HFFc6 (cell line): ENCODE measurements at places on chromosomes 3 and 15. TPM values are rescaled to one million over a fixed set of nuclear protein-coding genes. Genes with fewer than 3 reads are reported as not detected.
A peak's percentile ranks its signal among the peaks of the same experiment; 100 is the strongest.

Gene WNT7A
- total RNA-seq: not detected in 2 replicates

Gene TRH
- total RNA-seq: not detected in 3 replicates

Gene SAXO2
- 1.1 to 1.4 TPM (median 1.3 TPM) in 3 replicates for total RNA-seq

Gene COMMD2
- total RNA-seq: 27.0 to 33.4 TPM (median 32.9 TPM) in 3 replicates

Gene POC1A
- total RNA-seq: 11.0 to 21.5 TPM (median 18.9 TPM) in 3 replicates

Gene GP5
- total RNA-seq: not detected in 2 replicates

- no peak overlapping the region for H3K4me3 ChIP-seq
- DNase-seq: peak; percentile 50
- no peaks in the 10 kb centered on the region for H3K36me3 ChIP-seq
These were observed 4.3 kb upstream of the MTFMT start for GRCh38 chr15:65033659-65034269.

- H3K4me3 ChIP-seq: no peak overlapping the region
- H3K36me3 ChIP-seq: no peaks in the 10 kb centered on the region
- H3K4me1 ChIP-seq: no peaks in the 10 kb centered on the region
- H3K27ac ChIP-seq: no peak overlapping the region
These were observed 507.4 kb downstream of the TAFA4 start for GRCh38 chr3:68424796-68425460.

DNA sequence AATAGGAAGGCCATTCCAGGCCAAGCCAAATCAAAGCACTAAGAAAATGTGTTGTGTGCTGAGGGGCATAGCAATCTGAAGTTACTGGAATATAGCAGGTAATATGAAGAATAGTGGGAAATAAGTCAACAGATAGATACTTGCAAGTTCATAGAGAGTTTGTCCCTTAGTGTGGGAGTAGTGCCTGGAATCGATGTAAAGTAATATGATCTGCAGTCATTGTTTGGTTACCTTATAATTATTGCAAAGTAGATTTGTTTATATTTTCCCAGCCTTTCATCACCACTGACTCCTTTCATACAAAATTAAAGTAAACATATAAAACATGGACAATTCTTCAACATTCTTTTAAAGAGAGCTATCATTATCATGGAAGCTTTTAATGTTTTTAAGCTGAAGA lies 420.9 kb upstream of the NECTIN3 start:
- peaks cover 23% of the 10 kb centered on the region for H3K4me1 ChIP-seq
- H3K27me3 ChIP-seq: no peaks in the 10 kb centered on the region
- no peak overlapping the region for H3K27ac ChIP-seq
- H3K36me3 ChIP-seq: no peaks in the 10 kb centered on the region

DNA sequence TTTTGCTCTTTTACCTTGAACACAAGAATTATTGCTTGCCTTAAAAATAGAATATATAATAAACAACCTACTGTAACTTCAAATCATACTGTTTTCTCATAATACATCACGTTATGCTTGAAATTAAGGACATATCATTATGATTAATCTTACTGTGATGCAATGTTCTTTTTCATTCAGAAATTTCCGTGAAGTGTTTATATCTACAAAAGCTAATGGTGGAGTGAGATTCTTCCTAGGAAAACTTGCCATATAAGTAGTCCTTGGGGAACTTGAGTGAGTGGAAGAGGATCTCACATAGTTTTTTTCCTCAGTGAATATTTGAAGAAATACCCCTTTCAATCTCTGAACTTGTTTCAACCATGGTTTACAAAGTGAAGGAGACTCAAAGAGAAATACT lies 498.7 kb upstream of the CBLB start:
- H3K4me3 ChIP-seq: no peak overlapping the region
- H3K4me1 ChIP-seq: peaks cover 12% of the 10 kb centered on the region; the same call in 1 of the 2 replicates
- DNase-seq: no peak
- H3K36me3 ChIP-seq: no peaks in the 10 kb centered on the region
- no peak overlapping the region for H3K27ac ChIP-seq

GRCh38 chr3:196537319-196537984 lies 22.3 kb upstream of the SMCO1 start:
- H3K4me3 ChIP-seq: no peak overlapping the region
- H3K27me3 ChIP-seq: peaks cover 6% of the 10 kb centered on the region
- H3K36me3 ChIP-seq: no peaks in the 10 kb centered on the region
- no peaks in the 10 kb centered on the region for H3K4me1 ChIP-seq
- no peak overlapping the region for H3K27ac ChIP-seq
- no peak for DNase-seq

DNA sequence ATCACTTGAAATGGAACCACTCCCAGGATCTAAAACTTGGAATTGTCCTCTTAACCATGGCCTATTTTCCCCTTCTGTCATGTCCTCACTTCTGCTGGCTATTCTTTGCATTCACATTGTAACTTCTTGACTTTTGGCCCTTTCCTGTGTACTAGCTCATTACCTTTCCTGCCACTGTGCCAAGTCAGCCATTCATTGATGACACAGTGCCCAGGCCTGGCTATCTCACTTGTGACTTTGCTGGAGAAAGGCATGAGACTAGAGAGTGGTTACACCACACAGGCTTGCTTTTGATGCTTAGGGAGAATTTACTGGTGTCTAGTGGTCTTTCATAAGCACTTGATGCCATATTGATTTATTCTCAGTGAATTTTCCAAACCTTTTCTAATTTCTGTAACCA lies 101.1 kb downstream of the NR1D2 start:
- DNase-seq: no peak
- H3K27me3 ChIP-seq: peaks cover 5% of the 10 kb centered on the region; the same call in 1 of the 2 replicates
- H3K4me1 ChIP-seq: peaks cover 17% of the 10 kb centered on the region
- H3K36me3 ChIP-seq: no peaks in the 10 kb centered on the region

- H3K4me1 ChIP-seq: no peaks in the 10 kb centered on the region
- no peak overlapping the region for H3K27ac ChIP-seq
- H3K27me3 ChIP-seq: peaks cover 4% of the 10 kb centered on the region; the same call in 1 of the 2 replicates
- no peak overlapping the region for H3K4me3 ChIP-seq
- no peaks in the 10 kb centered on the region for H3K36me3 ChIP-seq
These were observed 15.3 kb downstream of the CCR8 start for GRCh38 chr3:39344746-39345344.

DNA sequence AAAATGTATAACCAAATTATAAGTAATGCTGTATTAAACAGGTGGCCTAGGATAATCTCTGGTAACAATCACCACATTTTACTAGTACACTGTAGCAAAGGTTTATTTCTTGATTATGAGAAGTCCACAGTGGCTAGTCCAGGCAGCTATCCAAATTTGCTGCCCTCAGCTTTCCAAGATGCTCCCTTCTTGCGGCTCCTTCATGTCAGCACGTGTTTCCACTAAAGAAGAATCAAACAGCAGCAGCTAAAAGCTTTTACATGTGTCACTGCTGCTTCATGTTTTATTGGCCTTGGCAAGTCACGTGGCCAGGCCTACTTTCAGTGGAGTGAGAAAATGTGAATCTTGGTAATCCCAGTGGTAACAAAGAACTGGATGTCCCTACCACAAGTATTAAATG lies 5.6 kb upstream of the RBMS3 start:
- DNase-seq: peak; percentile 18
- peaks cover 22% of the 10 kb centered on the region for H3K4me1 ChIP-seq
- H3K27ac ChIP-seq: no peak overlapping the region
- H3K36me3 ChIP-seq: no peaks in the 10 kb centered on the region
- H3K4me3 ChIP-seq: no peak overlapping the region

DNA sequence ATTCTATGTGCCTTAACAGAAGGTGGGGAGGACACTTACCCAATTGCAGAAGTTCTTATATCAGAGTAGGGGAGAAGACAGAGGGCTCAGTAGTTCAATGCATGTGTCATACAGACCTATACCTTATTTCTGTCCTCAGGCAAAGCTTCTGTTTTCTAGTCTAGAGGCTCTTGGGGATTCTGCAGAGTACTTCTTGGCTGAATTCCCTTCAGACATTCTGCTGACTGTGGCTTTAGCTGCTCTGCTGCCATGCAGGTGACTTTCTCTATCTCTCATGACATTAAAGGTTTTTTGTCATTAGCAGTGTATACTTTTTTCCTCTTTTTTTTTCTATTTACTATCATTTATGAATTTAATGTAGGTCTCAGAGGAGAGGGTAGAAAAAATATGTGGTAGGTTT lies 172.8 kb upstream of the PLSCR5 start:
- DNase-seq: no peak
- no peak overlapping the region for H3K4me3 ChIP-seq
- no peaks in the 10 kb centered on the region; the same call in 1 of the 2 replicates for H3K27me3 ChIP-seq
- peaks cover 49% of the 10 kb centered on the region for H3K4me1 ChIP-seq
- H3K27ac ChIP-seq: no peak overlapping the region

DNA sequence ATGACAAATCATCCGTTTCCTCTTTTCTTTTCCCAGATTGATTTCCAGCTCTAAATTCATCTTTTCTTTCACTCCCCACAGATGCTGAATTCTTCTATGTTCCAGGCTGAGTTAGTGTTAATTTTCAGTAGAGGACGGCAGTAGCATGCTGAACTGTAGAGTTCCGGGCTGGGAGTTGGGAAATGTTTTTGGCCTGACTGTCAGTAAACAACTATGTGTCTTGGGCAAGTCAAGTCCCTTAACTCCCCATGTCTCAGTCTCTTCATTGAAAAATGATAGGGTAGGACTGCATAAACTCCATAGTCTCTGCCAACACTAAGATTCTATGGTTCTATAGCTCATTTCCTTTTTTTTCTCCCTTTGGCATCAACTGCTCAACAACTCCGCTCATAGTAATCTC lies 333.9 kb downstream of the TIGIT start:
- peaks cover 3% of the 10 kb centered on the region; the same call in 1 of the 2 replicates for H3K27me3 ChIP-seq
- H3K4me1 ChIP-seq: peaks cover 60% of the 10 kb centered on the region
- peak overlapping the region; percentile 63 for H3K27ac ChIP-seq
- no peak overlapping the region for H3K4me3 ChIP-seq

GRCh38 chr3:197001106-197001971 lies 28.3 kb downstream of the MELTF start:
- H3K27ac ChIP-seq: peak overlapping the region; percentile 75
- H3K36me3 ChIP-seq: no peaks in the 10 kb centered on the region
- peaks cover 2% of the 10 kb centered on the region for H3K27me3 ChIP-seq

GRCh38 chr3:134721214-134721613 lies 70.4 kb upstream of the KY start:
- no peak overlapping the region for H3K4me3 ChIP-seq
- peaks cover 11% of the 10 kb centered on the region for H3K27me3 ChIP-seq
- no peaks in the 10 kb centered on the region for H3K36me3 ChIP-seq
- no peak overlapping the region for H3K27ac ChIP-seq
- H3K4me1 ChIP-seq: no peaks in the 10 kb centered on the region
- no peak for DNase-seq

- no peaks in the 10 kb centered on the region for H3K27me3 ChIP-seq
- H3K4me1 ChIP-seq: no peaks in the 10 kb centered on the region
- no peak overlapping the region for H3K4me3 ChIP-seq
- H3K27ac ChIP-seq: no peak overlapping the region
- no peak for DNase-seq
- H3K36me3 ChIP-seq: no peaks in the 10 kb centered on the region
These were observed 200.2 kb upstream of the LRRC3B start for GRCh38 chr3:26422415-26422814.

DNA sequence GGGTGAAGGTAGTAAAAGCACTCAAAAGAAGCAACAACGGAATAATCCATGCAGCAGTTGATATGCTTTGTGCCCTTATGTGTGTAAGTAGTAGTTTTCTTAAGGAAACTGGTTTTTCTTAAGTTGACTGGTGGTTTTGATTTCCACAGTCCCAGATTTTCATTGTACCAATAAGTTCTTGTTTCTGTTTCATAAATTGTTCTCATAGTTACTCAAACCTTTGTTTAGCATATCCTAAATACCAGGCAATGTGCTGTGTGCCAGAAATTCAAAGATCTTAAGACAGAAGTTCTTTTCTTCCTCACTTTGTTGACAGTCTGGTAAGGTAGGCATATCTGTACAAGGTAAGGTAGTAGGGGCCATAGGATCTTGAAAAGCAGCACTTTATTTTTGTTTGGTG lies 40.0 kb downstream of the DNAJC13 start:
- no peak overlapping the region for H3K4me3 ChIP-seq
- no peak for DNase-seq
- peak overlapping the region; percentile 54 for H3K27ac ChIP-seq
- peaks cover 6% of the 10 kb centered on the region for H3K4me1 ChIP-seq
- H3K27me3 ChIP-seq: no peaks in the 10 kb centered on the region

DNA sequence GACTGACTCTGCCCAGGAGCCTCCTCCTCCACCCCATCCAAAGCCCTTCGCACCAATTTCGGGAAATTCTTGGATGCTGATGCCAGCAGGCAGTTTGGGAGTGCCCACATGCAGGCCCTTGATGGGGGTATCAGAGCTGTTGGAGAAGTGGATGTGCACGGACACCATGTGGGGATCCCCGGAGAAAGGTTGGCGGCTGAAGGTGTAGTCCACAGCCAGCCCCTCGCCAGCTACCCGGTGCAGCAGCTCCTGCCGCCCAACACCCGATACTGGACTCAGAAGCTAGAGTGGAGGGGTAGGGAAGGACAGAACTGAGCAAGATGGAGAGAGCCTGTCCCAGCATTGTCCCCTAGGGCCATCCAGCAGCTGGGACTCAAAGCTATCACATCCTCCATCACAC lies 15.5 kb upstream of the CPEB1 start:
- no peak overlapping the region for H3K4me3 ChIP-seq
- no peaks in the 10 kb centered on the region for H3K4me1 ChIP-seq
- H3K27ac ChIP-seq: no peak overlapping the region
- peaks cover 6% of the 10 kb centered on the region for H3K27me3 ChIP-seq
- no peaks in the 10 kb centered on the region for H3K36me3 ChIP-seq

DNA sequence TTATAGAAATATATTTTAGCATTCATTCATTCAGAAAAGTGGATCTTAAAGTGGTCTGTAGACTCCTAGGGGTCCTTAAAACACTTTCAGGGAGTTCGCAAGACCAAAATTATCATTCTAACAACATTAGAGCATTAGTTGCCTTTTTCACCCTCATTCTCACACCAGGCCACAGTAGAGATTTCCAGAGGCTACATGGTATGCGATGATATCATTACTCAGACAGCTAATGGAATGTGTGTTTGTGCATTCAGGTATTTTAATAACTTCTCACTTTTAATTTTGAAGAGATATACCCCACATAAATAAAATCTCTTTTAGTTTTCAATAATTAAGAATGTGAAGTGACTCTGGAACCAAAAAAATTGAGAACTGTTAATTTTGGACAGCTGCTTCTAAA lies 206.9 kb downstream of the NSUN3 start:
- H3K4me1 ChIP-seq: no peaks in the 10 kb centered on the region
- no peak overlapping the region for H3K27ac ChIP-seq
- no peak overlapping the region for H3K4me3 ChIP-seq
- no peaks in the 10 kb centered on the region for H3K36me3 ChIP-seq
- DNase-seq: no peak

DNA sequence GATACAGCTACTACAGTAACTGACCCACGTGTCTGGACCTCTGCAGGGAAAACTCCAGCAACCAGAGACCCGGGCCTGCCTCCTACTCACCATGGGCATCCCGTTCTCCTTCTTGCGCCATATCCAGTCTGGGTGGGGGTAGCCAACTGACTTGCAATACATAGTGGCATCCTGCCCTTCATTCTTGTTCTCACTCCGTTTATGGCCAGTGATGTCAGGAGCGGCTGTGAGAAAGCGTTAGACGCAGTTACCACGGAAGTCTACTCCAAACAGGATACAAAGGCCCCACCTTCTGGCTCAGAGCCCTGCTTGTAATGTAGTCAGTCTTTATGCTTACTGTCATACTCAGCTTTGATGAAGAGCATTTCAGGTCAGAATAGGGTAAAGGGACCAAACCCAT lies 59.6 kb downstream of the NPTN start:
- DNase-seq: peak; percentile 70
- peaks cover 2% of the 10 kb centered on the region for H3K27me3 ChIP-seq
- H3K4me1 ChIP-seq: peaks cover 46% of the 10 kb centered on the region
